ENCODE measurements at places on chromosomes 5 and 9.

DNA sequence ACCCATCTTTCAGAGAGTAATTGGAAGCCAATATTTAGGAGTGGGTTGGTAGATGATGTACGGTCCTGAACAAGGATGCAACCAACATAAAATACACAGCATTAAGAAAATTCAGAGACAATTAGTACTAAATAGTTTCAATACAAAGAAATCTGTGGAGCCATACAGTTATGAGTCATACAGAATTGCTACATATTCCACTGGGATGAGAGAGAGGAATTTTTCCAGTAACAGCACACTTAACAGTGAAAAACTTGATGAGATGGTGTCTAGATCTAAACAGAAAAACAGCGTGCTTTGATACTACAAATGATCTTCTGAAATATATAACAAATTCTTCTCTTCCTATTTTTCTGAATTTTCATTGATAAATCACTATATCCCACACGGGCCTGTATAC, 1999.3 kb upstream of the CDH9 start:
- H3K36me3 ChIP-seq, result no peaks in the 10 kb centered on the region
- H3K4me3 ChIP-seq, result no peak overlapping the region
- H3K4me1 ChIP-seq, result no peaks in the 10 kb centered on the region
- no peak for DNase-seq

DNA sequence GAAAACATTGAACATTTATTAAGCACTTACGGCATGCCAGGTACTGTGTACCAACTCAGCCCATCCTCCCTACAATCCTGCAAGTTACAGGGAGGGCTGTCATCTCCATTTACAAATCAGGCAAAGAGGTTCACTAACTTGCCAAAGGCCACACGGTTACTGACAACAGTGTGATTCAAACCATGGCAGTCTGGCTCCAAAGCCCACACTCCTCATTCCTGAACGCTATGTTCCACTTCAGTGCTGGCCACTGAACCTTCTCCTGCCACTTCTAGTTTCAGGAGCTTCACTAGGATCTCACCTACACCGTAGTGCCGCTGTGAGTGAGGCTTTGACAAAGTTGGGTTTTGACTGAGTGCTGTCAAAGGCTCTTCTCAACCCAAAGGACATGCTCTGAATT, 7.2 kb upstream of the LIFR start:
- no peak overlapping the region for H3K4me3 ChIP-seq
- H3K27me3 ChIP-seq, result peaks cover 14% of the 10 kb centered on the region
- peaks cover 25% of the 10 kb centered on the region for H3K4me1 ChIP-seq
- DNase-seq, result peak; percentile 20
- H3K36me3 ChIP-seq, result no peaks in the 10 kb centered on the region
- peak overlapping the region; percentile 6 for H3K27ac ChIP-seq

GRCh38 chr9:110919050-110919435, 119.2 kb downstream of the LPAR1 start:
- peaks cover 18% of the 10 kb centered on the region for H3K36me3 ChIP-seq
- no peak overlapping the region for H3K4me3 ChIP-seq
- no peaks in the 10 kb centered on the region for H3K4me1 ChIP-seq

GRCh38 chr5:159316519-159317383, 13.5 kb downstream of the IL12B start:
- H3K36me3 ChIP-seq, result no peaks in the 10 kb centered on the region
- H3K4me1 ChIP-seq, result no peaks in the 10 kb centered on the region
- H3K4me3 ChIP-seq, result no peak overlapping the region
- H3K27ac ChIP-seq, result no peak overlapping the region

- H3K4me1 ChIP-seq, result peaks cover 74% of the 10 kb centered on the region
- no peak for DNase-seq
- H3K36me3 ChIP-seq, result peaks cover 28% of the 10 kb centered on the region
- H3K27me3 ChIP-seq, result no peaks in the 10 kb centered on the region
- H3K27ac ChIP-seq, result no peak overlapping the region
Observed at GRCh38 chr5:177301503-177302165, 1.9 kb downstream of the RAB24 start.

GRCh38 chr9:121929893-121930875, 162.9 kb downstream of the TTLL11 start:
- no peak overlapping the region for H3K4me3 ChIP-seq
- peak; percentile 56 for DNase-seq
- no peak overlapping the region for H3K27ac ChIP-seq
- H3K4me1 ChIP-seq, result peaks cover 16% of the 10 kb centered on the region

DNA sequence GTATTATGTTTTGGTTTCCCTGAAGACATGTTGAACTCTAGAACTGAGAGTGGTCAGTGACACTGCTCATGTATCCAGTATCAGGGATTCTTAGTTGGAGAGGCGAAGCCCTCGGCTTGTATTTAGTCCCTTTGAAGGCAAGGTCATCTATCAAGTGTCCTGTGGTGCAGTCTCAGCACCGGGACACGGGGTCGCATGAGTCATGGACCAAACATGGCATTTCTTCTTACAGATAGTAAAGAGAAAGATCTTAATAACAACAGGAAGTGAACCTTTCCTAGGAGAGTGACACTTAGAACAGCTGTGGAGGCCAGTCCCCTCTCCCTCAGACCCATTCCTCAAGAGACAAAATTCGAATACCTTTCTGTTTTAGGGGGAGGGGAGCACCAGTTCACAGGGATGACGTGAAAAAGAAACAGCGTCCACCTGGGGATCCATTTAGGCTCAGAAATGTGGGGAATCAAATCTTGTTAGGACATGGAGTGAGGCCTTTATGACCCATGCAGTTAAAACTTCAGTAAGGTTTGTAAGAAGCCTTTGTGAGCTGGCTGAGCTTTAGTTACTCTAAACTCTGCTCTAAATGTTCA, 86.5 kb downstream of the ADGRV1 start:
- peak overlapping the region; percentile 90 for H3K27ac ChIP-seq
- H3K4me1 ChIP-seq, result peaks cover 34% of the 10 kb centered on the region
- peaks cover 38% of the 10 kb centered on the region for H3K36me3 ChIP-seq
- DNase-seq, result peak; percentile 31

DNA sequence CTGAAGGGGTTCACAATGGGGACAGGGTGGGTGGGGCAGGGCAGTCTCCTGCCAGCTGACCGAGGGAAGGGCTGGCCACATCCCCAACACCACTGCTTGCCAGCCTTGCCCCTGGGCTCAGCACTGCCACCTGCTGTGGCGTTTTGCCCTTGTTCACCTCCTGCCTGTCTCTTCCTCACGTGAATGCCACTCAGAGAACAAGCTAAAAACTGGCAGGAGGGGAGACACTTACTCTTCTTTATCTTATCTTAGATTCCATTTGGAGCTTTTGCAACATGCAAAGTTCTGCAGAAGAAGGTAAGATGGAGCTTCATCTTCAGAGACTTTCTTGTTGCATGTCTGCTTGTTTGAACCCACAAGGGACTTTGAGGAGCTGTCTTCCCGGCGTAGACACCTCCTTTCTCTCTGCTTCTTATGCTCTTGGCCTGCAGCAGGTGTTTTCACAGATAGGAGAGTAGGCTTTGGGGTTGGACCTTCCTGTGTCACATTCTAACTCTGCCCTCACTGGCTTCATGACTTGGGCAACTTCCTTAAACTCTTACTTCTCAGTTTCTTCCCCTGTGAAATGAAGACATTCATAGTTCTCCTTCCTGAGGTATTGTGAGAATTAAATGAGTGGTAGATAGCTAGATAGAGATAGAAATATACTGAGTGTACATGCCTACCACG, 4.1 kb downstream of the LRSAM1 start:
- H3K27ac ChIP-seq, result no peak overlapping the region
- no peaks in the 10 kb centered on the region for H3K27me3 ChIP-seq
- H3K36me3 ChIP-seq, result peaks cover 22% of the 10 kb centered on the region
- peaks cover 9% of the 10 kb centered on the region for H3K4me1 ChIP-seq
- DNase-seq, result no peak

DNA sequence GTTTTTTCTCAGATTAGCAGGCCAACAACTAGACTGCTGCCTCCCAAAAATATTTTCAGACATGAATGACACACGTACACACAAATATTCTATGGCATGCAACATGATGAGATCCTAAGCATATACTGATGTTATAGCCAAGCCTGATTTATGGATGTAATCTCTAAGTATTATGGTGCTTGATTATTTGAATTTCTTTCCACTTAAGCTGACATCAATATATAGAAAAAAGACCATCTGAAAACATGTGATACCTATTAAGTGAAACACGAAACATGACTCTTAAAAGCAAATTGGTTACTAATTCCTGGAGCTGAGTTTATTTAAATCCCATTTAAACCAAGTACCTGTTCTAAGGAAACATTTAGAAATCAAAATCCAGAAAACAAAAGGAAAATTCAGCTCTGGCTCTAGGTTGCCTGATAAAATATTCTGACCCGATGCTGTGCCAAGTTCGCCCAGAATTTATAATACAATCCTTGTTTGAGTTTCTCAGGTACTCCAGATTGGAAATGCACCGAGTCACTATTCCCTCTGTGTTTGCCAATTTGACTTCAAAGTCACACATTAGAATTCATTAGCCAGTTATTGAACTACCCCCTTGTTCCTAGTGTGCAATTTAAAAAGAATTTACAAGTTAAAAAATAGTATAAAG, 548.6 kb downstream of the CSNK1G3 start:
- no peak overlapping the region for H3K27ac ChIP-seq
- H3K27me3 ChIP-seq, result no peaks in the 10 kb centered on the region
- H3K4me3 ChIP-seq, result no peak overlapping the region

- H3K36me3 ChIP-seq, result no peaks in the 10 kb centered on the region
- peaks cover 6% of the 10 kb centered on the region for H3K4me1 ChIP-seq
- H3K4me3 ChIP-seq, result no peak overlapping the region
- no peak overlapping the region for H3K27ac ChIP-seq
Observed at GRCh38 chr9:90953200-90953599, 151.6 kb downstream of the SYK start.

DNA sequence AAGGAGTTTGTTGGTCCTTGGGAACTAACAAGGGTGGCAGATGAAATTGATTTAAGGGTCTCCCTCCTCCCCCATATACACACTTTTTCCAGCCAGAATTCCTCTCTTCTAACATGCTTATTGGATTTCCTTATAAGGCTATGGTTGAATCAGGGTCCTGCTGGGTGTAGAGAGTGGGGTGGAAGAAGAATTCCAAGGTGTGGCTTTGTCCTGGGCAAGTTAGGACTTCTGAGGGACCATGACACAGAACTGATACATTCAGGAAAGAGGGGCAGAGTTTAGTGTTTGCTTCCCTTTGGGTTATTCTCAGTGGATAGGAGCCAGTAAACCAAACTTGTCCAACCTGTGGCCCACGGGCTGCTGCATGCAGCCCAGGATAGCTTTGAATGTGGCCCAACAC, 116.5 kb downstream of the SNX18 start:
- peaks cover 17% of the 10 kb centered on the region for H3K4me1 ChIP-seq
- H3K27ac ChIP-seq, result no peak overlapping the region
- peaks cover 4% of the 10 kb centered on the region for H3K27me3 ChIP-seq
- no peak overlapping the region for H3K4me3 ChIP-seq
- no peak for DNase-seq

DNA sequence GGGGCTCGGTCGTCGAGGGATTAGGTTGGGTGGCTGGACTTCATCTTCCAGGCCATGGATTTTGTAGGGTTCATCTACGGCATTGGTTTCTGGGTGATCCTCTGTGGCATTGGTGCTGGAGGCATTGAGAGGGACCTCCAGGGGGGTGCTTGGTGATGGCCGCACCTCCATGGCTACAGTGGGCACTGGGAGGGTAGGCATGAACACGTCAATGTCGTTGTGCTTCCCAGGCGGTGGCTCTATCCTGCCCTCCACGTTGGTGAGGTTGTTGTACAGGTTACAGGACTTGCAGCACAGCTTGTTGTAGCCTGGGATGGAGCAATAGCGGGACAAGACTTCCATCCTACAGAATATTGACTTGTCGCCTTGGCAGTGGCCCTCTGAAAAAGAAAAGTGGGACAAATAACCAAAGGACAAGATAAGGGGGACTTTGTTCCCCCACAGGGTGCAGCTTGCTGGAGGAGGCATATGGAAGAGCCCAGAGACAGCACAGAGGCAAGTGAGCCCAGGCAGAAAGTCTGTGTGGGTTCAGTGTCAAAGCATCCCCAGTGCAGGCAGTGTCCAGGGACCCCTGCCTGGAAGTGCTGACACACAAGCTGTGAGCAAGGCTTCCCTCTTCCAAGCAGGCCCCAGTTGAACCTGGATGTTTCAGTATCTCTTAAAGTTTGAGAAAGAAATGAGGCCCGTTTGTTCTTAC, 53.9 kb downstream of the ZNF354C start:
- H3K27ac ChIP-seq, result no peak overlapping the region
- peaks cover 16% of the 10 kb centered on the region for H3K27me3 ChIP-seq
- H3K4me1 ChIP-seq, result no peaks in the 10 kb centered on the region
- H3K36me3 ChIP-seq, result no peaks in the 10 kb centered on the region
- DNase-seq, result no peak
- no peak overlapping the region for H3K4me3 ChIP-seq

- H3K27ac ChIP-seq, result no peak overlapping the region
- peaks cover 35% of the 10 kb centered on the region for H3K4me1 ChIP-seq
- H3K4me3 ChIP-seq, result no peak overlapping the region
- no peaks in the 10 kb centered on the region for H3K36me3 ChIP-seq
Observed at GRCh38 chr5:124996023-124996763, 249.8 kb upstream of the ZNF608 start.

GRCh38 chr9:7974335-7974960, 174.9 kb upstream of the DMAC1 start:
- H3K27ac ChIP-seq, result peak overlapping the region; percentile 30
- DNase-seq, result no peak
- H3K27me3 ChIP-seq, result peaks cover 2% of the 10 kb centered on the region
- no peaks in the 10 kb centered on the region for H3K36me3 ChIP-seq
- H3K4me1 ChIP-seq, result peaks cover 19% of the 10 kb centered on the region
- no peak overlapping the region for H3K4me3 ChIP-seq

GRCh38 chr9:35549441-35549840, 55.6 kb upstream of the TESK1 start:
- no peak overlapping the region for H3K27ac ChIP-seq
- no peak overlapping the region for H3K4me3 ChIP-seq
- no peaks in the 10 kb centered on the region for H3K27me3 ChIP-seq
- H3K4me1 ChIP-seq, result no peaks in the 10 kb centered on the region
- DNase-seq, result no peak

- H3K4me3 ChIP-seq, result no peak overlapping the region
- H3K36me3 ChIP-seq, result no peaks in the 10 kb centered on the region
- no peaks in the 10 kb centered on the region for H3K4me1 ChIP-seq
- peaks cover 9% of the 10 kb centered on the region for H3K27me3 ChIP-seq
Observed at GRCh38 chr9:4519604-4520003, 29.3 kb downstream of the SLC1A1 start.

GRCh38 chr5:148401604-148402003, 17.8 kb downstream of the FBXO38 start:
- no peak for DNase-seq
- no peak overlapping the region for H3K27ac ChIP-seq

GRCh38 chr9:27791311-27791710, 218.0 kb upstream of the C9orf72 start:
- no peaks in the 10 kb centered on the region for H3K27me3 ChIP-seq
- H3K27ac ChIP-seq, result no peak overlapping the region
- DNase-seq, result no peak
- H3K36me3 ChIP-seq, result peaks cover 7% of the 10 kb centered on the region

GRCh38 chr5:68547622-68548021, 332.1 kb downstream of the PIK3R1 start:
- H3K4me1 ChIP-seq, result peaks cover 25% of the 10 kb centered on the region
- no peak overlapping the region for H3K4me3 ChIP-seq
- DNase-seq, result no peak
- H3K36me3 ChIP-seq, result no peaks in the 10 kb centered on the region
- peaks cover 4% of the 10 kb centered on the region for H3K27me3 ChIP-seq

Measured in nephron progenitor cell (in vitro differentiated cells).